Fibroblast of skin of scalp (primary cell): ENCODE measurements at places on chromosomes 7 and 10.
A peak's percentile ranks its signal among the peaks of the same experiment; 100 is the strongest.

GRCh38 chr7:80879849-80880248, 39.0 kb downstream of the SEMA3C start:
- DNase-seq = no peak

GRCh38 chr7:151717918-151718317, 159.0 kb downstream of the PRKAG2 start:
- no peak for DNase-seq

- no peak for DNase-seq
These were observed 2.0 kb downstream of the EIF3A start for GRCh38 chr10:119078422-119079179.

DNA sequence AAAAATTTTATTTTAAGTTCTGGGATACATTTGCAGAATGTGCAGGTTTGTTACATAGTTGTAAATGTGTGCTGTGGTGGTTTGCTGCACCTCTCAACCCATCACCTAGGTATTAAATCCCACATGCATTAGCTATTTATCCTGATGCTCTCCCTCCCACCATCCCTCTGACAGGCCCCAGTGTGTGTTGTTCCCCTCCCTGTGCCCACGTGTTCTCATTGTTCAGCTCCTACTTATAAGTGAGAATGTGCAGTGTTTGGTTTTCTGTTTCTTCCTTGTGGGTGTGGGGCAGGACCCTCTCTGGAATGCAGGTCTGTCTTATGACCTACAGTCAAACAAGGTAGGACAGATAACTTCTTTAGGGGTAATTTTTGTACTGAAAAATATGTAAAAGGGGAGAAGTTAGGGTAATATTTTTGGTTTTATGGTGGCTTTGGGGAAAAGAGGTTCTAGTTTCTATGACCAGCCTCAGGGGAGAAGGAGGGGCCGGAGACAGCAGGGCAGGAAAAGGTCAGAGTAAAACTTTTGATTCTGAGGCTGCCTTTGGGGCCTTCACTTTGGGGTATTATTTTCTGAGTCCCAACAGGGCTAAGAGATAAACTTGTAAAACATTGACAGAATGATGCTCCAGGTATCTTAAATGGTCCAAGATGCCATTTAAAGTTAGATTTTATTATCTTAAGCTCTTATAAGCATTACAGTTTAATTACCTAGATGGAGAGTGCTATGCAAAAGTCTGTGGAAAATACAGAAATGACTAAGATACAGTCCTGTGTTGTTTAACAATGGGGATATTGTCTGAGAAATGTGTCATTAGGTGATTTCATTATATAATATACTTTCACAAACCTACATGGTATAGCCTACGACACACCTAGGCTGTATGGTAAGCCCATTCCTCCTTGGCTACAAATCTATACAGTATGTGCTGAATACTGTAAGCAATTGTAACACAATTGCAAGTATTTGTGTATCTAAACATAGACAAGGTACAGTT, 354.8 kb downstream of the ABCA13 start:
- no peak for DNase-seq

DNA sequence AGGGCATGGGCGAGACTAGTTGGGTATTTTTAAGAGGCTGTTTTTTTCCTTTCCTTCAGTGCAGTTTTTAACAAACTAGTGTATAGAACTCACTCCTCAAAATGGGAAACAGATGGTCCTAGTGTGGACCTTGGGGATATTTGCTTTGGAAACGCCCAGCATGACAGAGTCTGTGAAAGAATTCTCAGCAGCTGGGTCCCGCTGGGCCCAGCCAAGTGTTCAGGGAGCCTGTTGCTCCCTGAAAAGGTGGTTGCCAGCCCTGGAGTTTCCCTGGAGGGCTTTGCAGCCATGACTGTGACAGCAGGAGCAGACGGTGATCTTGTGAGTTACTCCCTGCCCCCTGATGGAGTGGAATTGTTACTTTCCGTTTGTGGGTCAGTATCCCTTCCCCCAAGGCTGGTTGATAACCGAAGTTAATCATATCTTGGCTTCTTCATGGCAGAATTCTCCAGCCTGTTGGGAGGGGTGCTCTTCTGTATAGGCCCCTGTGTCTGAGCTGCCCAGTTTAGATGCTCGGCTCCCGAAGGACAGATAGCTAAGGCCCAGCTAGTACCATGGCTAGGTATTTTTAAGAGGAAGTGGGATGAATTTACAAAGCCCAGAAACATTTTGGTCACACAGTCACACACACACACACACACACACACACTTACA, 278.6 kb upstream of the HABP2 start:
- peak; percentile 96 for DNase-seq

DNA sequence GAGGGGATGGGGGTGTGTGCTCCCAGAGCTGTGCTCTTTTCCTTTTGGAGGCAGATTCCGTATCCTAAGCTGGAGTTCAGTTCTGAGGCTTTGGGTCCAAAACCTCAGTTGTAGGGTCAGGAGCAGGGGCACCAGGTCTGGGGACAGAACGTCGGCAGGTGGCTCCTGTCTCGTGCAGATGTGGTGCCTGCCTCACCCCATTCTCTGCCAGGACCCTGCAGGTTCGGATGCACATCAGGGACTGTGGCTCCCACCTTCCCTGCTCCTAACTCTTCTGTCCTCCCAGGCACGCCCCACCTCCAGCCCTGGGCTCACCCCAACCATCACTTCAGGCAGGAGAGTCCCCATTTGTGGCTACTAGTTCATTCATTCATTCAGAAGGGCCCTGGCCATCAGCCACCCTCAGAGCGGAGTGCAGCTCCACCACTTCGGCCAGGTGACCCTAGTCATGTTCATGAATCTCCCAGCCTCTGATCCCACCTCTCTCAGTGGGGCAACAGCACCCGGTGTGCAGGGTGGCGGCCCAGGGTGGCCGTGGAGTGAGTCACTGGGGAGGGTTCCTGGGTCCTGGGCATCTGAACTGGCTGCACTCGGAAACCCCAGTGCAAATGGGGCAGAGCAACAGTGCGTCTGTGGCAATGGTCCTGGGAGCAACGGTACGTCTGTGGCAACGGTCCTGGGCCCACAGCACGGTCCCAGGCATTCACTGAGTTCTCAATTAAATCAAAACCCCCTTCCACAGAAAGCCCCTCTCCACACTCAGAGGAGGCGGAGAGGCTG, 100.8 kb upstream of the FAM20C start:
- DNase-seq = no peak

GRCh38 chr10:77602913-77603533, 34.6 kb downstream of the KCNMA1 start:
- DNase-seq = peak; percentile 36

GRCh38 chr7:100257017-100257416, 37.3 kb downstream of the PVRIG start:
- no peak for DNase-seq

- DNase-seq = no peak
These were observed 7.8 kb upstream of the POR start for GRCh38 chr7:75906991-75907667.

DNA sequence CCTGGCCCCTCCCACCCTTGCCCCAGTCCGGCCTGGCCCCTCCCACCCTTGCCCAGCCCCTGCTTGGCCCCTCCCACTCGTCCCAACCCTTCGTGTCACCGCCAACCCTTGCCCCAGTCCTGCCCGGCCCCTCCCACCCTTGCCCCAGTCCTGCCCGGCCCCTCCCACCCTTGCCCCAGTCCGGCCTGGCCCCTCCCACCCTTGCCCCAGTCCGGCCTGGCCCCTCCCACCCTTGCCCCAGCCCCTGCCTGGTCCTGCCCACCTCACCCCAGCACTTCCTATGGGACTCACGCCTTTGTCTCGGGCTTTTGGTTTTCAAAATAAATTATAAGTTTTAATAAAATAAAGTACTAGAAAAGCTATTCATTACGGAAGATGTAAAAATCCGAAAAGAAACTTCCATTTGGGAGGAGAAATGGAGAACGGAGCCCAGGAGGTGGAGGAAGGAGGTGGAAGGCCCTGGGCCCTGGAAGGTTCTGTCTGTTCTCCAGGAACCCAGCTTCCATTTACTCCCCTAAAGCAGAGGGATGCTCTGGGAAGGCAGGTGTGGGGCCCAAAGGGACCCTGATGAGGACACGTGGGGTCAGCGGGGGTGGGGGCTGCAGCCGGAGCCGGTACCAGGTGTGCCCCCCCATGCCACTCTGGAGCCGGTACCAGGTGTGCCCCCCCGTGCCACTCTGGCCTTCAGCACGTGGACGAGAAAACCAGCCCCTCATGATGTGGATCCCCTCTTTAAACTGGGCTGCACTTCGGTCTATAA, 52.2 kb downstream of the PWWP2B start:
- DNase-seq = no peak

GRCh38 chr10:92990615-92991014, 70.0 kb upstream of the CYP26C1 start:
- DNase-seq = peak; percentile 31

DNA sequence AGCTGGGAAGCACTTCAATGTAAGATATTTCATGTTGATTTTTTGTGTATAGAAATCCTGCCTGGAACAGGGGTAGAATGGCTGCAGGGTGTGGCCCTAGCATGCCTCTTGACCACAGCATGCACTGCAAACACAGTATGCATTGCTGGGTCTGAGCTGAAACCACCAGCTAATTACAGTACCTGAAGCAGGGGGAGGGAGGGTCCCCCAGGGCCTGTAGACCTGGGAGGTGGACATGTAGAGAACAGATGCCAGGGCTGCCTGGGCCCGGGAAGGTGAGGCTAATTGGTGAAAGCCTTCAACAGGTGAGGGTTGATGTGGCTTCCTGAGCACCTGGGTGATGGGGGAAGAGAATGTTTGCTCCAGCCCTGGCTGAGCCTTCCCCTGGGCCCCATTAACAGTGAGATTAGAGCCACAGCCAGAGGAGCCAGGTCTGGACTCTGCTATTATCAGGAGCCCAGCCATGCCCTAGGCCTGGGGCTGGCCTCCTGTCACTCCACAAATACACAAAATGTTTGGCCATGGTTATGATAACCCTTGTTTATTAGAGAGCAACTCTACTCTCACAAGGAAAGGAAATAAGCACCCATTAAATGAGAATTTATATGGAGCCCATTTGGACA, 83.3 kb downstream of the PLXNA4 start:
- DNase-seq = no peak

GRCh38 chr10:82811621-82812020, 936.6 kb downstream of the NRG3 start:
- DNase-seq = peak; percentile 21

DNA sequence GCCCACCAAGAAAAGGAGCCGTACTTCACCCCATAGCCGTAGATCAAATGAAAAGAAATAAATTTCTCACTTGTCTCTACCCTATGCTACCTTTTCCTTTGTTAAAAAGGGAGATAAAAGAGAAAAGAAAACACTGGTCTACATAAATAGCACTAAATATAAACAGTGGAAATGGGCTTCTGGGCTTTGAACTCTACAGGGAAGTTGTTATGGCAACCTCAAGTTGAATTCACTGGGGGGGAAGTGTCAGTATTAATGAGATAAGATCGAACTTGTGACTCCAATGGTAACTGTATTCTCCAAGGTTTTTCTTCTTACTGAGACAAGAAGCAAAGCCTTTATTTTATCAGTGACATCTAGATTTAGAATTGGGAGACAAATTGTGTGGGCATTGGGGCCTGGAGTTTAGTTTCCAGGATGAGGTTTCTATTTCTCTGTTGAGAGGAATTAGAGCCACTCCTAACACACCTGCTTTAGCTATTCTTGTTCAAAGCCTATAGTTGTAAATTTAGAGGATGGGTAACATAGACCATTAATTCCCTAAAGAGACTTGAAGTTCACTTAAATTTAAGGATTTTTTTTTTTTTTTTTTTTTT, 604.3 kb upstream of the GALNT17 start:
- DNase-seq = no peak

GRCh38 chr10:71756311-71757191, 16.8 kb downstream of the VSIR start:
- peak; percentile 27 for DNase-seq
